ENCODE measurements at places on chromosomes 2 and 18. TPM values are rescaled to one million over a fixed set of nuclear protein-coding genes. Genes with fewer than 3 reads are reported as not detected.

GRCh38 chr2:151774506-151774905 is 40.2 kb upstream of the NEB start:
- no peak for DNase-seq

GRCh38 chr2:197851451-197851850 is 47.1 kb downstream of the PLCL1 start:
- DNase-seq = no peak

GRCh38 chr2:60862642-60863041 is 18.7 kb upstream of the REL start:
- DNase-seq = no peak

GRCh38 chr2:233061591-233062450 is 1.7 kb downstream of the INPP5D start:
- no peak for DNase-seq

- no peak for DNase-seq
Measured at GRCh38 chr2:196341277-196341841, 170.0 kb upstream of the STK17B start.

DNA sequence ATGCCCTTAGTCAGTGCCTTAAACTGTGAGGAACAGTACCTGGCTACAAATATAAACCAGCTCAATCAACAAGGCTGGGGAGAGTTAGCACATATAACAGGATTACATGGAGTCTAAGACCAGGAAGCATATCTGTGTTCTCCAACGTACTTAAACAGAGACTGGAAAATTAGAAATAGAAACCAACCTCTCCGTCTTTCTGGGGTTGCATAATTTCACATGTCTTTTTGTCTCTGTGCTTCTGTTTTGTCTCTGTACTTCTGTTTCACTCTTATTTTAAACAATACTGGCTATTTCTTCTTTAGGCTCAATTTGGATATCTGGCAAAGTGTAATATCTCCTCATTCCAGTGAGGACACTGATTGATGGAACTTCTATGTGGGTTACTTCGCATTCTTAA is 749.0 kb upstream of the ZEB2 start:
- no peak for DNase-seq

GRCh38 chr2:96913398-96914202 is 43.7 kb upstream of the SEMA4C start:
- DNase-seq = no peak

DNA sequence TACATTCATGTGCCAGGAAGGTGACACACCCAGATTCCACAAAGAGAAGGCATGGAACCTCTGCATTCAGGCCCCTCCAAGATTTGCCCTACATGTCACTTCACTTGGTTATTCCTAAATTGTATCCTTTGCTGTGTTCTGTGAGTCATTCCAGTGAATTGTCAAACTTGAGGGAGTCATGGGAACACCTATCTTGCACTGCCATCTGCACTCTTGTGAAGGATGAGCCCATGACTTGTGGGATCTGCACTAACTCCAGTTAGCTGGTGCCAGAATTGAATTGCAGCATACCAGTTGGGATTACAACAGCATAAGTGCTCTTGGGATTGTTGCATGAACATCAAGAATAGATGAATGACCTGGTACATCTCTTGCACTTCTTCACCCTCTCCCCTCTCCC is 1288.0 kb upstream of the ZEB2 start:
- no peak for DNase-seq

GRCh38 chr2:238847841-238848690 is at the start of gene TWIST2:
Gene TWIST2, plus strand, starts transcription at chr2:238848085. Its CDS starts 131 bp downstream, at chr2:238848216.
- no peak for DNase-seq

GRCh38 chr18:3830604-3831003 is 380.6 kb downstream of the TGIF1 start:
- DNase-seq = no peak

GRCh38 chr2:9373047-9373446 is 50.3 kb downstream of the ITGB1BP1 start:
- no peak for DNase-seq

- no peak for DNase-seq
Measured at GRCh38 chr2:209633911-209634310, 137.7 kb upstream of the UNC80 start.

- no peak for DNase-seq
Measured at GRCh38 chr2:205582366-205582765, 99.9 kb upstream of the NRP2 start.

DNA sequence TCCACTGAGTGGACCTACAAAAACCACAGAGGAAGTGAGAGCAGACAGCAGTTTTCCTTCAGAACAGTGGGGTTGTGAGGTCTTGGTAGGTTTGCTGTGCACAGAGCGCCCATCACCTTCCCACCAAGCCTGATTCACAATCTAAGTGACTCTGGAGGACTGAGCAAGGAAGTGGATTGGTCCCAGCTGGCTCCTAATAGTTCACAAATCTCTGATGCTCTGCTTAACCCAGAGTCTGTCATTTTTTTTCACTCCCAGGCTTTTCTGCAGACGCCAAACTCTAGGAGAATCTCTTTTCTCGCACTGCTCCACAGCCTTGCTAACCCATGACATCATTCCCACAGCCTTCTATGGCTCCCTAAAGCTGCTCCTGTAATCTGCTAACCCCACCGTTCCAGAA is 280.4 kb downstream of the C1D start:
- no peak for DNase-seq

- no peak for DNase-seq
Measured at GRCh38 chr2:100339823-100340222, 17.5 kb upstream of the LONRF2 start.

GRCh38 chr2:100676346-100676745 is 113.6 kb downstream of the PDCL3 start:
- DNase-seq = no peak

GRCh38 chr2:68936889-68937288 is 15.8 kb downstream of the GKN2 start:
- DNase-seq = no peak

GRCh38 chr18:76530846-76531245 is 35.8 kb upstream of the ZNF516 start:
- no peak for DNase-seq

DNA sequence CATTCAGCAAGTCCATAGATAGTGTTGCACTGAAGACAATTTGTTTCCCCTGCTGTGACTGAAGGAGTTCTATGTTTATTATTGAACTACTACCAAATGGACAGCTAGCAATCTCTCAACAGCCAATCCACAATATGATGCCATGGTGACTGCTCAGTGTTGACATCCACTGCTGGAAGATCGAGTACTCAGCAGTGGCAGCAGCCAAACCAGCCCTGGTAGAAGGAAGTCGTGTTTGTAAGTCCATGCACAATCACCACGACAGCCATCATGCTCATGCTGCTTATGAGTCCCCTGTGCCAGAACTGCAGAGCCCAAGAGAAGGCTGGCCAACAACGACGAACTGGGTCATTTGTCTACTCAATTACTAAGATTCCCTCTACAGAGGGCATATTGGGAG is 66.4 kb downstream of the OSR1 start:
- no peak for DNase-seq

GRCh38 chr2:158817588-158817987 is 22.5 kb downstream of the DAPL1 start:
- no peak for DNase-seq

GRCh38 chr2:207901829-207902228 is 123.5 kb downstream of the PLEKHM3 start:
- DNase-seq = no peak

DNA sequence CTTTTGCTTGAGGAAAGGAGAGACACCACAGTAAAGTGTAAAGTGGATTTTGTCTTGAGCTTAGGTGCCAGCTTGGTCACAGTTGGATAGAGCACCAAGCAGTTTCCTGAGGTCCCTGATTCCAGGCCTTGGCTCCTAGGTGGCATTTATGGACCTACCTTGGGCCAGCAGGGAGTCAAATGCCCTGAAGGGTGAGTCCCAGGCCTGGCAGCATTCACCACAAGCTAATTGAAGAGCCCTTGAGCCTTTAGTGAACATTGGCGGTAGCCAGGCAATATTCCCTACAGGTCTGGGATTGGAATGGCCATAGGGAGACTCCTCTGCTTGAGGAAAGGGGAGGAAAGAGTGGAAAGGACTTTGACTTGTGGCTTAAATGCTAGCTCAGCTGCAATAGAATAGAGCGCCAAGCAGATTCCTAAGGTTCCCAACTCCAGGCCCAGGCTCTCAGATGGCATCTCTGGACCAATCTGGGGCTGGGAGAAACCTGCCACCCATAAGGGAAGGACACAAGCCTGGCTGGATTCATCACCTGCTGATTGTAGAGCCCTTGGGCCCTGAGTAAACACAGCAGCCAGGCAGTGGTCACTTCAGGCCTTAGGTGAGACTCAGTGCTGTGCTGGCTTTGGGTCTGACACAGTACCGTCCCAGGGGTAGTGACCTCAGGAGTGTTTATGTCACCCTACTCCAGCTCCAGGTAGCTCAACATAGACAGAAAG is 137.5 kb upstream of the OTOS start:
- DNase-seq = no peak

- no peak for DNase-seq
Measured at GRCh38 chr2:184049566-184049965, 548.8 kb upstream of the ZNF804A start.

GRCh38 chr2:118062048-118062447 is 26.2 kb upstream of the INSIG2 start:
- no peak for DNase-seq

DNA sequence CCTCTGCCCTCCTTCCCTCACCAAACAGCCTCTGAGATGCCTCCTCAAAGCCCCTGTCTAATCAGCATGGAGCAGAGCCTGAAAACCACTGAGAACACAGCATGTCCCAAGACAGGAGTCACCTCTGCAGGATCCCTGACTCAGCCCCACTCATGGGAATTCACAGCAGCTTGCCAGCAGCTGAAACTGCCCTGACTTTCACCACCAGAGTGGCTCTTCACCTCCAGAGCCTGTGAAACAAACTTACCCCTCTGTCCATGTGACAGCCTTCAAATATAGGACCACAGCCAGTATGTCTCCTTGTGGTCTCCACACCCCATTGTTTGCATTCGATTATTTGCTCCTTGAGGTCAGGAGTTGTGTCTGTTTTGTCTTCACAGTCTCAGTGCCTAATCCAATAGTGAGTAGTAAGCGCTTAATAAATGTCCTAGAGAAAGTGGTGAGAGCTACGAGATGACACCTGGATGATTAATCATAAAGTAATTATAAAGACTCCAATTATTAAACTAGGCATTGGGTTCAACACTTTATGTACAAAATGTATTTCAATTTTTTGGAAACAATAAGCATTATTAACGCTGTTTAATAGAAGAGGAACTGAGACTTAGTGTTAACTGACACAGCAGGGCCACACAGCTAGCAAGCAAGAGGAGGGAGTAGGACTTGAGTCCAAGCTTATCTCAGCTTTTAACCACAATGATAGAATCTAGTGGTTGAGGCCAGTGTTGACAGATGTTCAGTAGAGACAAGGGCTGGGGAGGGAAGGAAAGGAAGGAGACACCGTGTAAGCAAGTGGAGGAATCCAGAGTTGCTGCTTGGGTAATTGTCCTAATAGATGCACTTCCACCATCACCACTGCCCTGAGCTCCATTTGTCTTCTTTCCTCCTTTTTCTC is 358.7 kb upstream of the TNP1 start:
- DNase-seq = no peak

- DNase-seq = no peak
Measured at GRCh38 chr2:164464376-164464775, 156.9 kb downstream of the GRB14 start.

GRCh38 chr18:13500227-13500865 is 226.0 kb downstream of the FAM210A start:
- DNase-seq = no peak

DNA sequence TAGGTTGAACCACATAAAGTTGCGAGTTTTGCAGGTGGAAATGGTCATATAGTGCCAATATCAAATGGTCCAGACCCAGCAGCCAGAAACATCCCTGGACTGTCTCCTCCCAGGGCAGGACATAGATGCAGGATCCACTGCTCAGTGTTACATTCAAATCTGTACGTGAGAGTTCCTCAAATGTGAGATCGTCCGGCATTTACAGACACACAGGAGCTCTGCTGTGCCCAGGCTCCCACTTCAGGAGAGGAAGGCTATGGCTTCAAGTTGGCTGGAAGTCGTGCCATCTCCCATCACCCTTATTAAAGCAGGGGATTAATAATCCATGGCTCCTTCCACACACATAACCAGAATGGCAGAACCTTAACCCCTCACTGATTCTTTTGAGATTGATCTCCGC is 688.2 kb upstream of the HS6ST1 start:
- DNase-seq = no peak

GRCh38 chr2:224982910-224983711 is 59.2 kb downstream of the DOCK10 start:
- no peak for DNase-seq

FER1L5 gene
- 1.4 TPM for total RNA-seq

OTOS gene
- 1.4 TPM for total RNA-seq

REG1B gene
- not detected for total RNA-seq

THSD7B gene
- total RNA-seq = 47.1 TPM

SCN1A gene
- 69.5 TPM for total RNA-seq

SPIRE1 gene
- total RNA-seq = 46.7 TPM

REG3G gene
- total RNA-seq = not detected

FAM124B gene
- total RNA-seq = 5.2 TPM

EPB41L3 gene
- total RNA-seq = 61.2 TPM

MYO1B gene
- total RNA-seq = 63.5 TPM

FSIP2 gene
- total RNA-seq = 3.3 TPM

CCDC102B gene
- 45.8 TPM for total RNA-seq

UGT1A10 gene
- total RNA-seq = not detected

REG1A gene
- total RNA-seq = 0.54 TPM

BCL11A gene
- total RNA-seq = 128 TPM

SCN3A gene
- 139 TPM for total RNA-seq

ZNF804A gene
- 14.8 TPM for total RNA-seq

MLPH gene
- 1.2 TPM for total RNA-seq

NAT8 gene
- total RNA-seq = not detected

REEP1 gene
- total RNA-seq = 75.8 TPM

CDCA7 gene
- 14.2 TPM for total RNA-seq

All from cerebellum (tissue), 4 donors.